ENCODE measurements at places on chromosomes 6 and 20.

- peak; percentile 80 for DNase-seq
These were observed 151.6 kb upstream of the GMDS start for GRCh38 chr6:2396846-2397630.

GRCh38 chr6:128111096-128111495, 210.2 kb upstream of the THEMIS start:
- peak; percentile 56 for DNase-seq

- no peak for DNase-seq
These were observed 3.5 kb upstream of the LAMP5 start for GRCh38 chr20:9510911-9511310.

GRCh38 chr20:53298911-53299310, 294.7 kb downstream of the ZNF217 start:
- no peak for DNase-seq

DNA sequence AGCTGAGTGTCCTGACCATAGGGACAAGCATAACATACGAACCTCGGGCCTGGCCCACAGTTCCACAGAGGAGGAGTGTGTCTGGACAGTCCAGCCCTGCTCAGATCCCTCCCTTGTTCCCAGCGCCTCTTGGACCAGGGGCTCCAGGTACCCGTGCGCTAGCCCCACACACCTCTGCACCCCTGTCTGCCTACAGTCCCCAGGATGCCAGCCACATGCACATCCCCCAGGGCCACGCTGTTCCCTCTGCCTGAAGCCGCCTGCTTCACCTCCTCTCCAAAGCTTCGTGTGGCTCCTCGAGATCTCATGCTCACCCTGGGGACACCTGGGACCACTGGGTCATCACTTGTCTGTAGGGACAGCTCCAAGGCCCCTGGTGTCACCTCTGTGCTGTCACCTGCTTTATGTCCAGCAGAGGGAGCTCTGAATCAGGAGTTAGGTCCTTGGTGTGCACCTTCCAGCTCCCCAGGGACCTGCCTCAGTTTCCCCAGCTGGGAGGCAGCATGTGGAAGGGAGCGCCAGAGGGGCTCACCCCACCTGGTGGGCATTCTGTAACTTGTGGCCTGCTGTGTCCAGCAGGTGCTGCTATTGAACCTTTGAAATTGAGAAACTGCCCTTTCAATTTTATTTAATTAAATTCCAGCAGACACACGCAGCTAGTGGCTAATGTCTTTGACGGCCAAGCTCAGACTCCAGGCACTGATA, 7.3 kb upstream of the YTHDF1 start:
- no peak for DNase-seq

DNA sequence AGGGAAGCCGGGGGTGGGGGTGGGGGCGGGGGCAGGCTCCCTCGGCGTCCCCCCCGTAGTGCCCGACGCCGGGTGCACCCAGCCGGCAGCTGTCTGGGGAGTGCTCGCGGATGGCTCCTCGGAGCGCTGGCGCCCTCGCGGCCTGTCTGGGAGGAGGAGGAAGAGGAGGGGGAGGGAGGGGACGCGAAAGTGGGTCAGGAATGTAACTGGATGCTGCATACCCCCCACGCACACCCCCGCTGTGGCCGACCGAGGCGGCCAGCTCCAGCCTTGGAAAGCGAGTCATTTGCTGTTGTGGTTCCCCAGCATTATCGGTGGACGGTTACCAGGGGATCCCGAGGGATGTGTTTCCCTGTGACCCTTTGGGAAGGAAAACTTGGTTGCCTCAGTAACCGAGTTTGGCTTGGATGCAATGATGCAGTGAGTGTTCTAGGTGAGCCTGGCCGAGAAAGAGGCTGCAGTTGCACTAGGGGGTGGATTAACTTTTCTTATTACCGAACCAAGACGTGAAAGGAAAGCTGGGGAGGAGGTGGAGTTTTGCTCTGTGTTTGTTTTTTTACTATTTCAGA, 55.2 kb upstream of the RREB1 start:
- DNase-seq: peak; percentile 80

- DNase-seq: no peak
These were observed 140.3 kb upstream of the RUNX2 start for GRCh38 chr6:45187836-45188235.

DNA sequence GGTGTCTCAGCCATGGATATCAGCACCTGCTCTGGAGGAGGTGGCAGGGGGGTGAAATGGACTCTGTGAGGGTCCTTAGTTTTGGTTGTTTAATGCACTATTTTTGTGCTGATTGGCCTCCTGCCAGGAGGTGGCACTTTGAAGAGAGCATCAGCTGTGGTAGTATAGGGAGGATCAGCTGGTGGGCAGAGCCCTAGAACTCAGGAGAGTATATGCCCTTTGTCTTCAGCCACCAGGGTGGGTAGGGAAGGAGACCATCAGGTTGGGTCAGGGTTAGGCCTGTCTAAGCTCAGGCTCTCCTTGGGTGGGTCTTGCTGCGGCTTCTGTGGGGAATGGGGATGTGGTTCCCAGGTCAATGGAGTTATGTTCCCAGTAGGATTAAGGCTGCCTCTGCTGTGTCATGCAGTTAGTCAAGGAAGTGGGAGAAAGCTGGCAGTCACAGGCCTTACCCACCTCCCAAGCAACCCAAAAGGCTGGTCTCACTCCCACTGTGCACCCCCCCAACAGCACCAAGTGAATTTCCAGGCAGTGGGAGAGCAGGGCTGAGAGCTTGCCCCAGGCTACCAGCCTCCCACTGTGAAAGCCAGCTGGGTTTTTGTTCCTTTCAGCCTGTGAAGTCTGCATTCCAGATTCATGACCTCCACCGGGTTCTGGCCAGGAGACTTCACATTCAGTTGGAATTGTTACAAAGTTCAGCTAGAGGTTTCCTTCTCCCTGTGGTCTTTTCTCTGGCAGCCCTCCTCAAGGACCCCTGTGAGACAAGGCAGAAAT, 5.7 kb upstream of the OSTM1 start:
- DNase-seq: no peak

DNA sequence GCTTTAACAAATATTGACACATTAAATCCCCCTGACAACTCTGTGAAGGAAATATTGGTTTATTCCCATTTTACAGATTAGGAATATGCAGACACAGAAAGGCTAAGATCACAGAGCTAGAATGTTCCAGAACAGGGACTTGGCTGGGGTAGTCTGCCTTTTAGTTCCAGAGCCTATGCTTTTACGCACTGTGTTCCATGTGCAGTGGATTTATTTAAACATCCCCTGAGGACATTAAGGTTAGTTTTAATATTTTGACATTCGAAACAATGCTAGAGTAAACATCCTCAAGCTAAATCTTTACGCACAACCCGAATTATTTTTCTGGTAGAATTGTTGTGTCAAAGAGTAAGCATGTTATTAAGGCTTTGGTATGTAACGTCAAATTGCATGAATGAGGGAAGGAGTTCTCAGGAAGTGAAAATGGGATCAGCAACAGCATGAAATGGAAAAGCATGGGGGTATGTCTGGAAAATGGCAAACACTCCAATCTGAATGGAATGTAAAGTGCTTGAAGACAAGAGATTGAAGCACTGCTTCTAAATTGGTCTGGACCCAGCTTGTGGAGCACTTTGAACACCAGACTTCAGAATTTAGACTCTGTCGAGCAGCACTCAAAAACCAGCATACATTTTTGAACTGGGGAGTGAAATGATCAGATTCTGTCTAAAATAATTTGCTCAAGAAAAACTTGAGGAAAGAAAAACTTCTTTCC, 429.9 kb downstream of the CD83 start:
- no peak for DNase-seq

DNA sequence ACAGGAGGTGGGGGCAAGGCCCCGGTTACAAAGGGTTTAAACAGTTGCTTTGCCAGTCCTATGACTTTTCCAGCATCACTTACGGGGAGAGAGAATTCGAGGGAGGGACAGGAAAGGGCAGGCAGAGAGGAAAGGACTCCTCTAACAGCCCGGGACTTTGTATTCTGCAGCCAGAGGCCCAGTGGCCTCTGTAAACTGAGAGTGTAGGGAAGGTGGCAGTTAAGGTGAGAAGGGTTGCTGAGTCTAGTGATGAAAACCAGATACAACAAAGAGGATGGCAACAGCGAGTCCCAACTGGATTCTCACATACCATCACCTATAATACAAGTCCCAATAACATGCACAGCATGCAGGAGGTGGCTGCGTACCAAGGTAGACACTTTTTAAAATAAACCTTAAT, 13.5 kb downstream of the PLAGL2 start:
- no peak for DNase-seq

DNA sequence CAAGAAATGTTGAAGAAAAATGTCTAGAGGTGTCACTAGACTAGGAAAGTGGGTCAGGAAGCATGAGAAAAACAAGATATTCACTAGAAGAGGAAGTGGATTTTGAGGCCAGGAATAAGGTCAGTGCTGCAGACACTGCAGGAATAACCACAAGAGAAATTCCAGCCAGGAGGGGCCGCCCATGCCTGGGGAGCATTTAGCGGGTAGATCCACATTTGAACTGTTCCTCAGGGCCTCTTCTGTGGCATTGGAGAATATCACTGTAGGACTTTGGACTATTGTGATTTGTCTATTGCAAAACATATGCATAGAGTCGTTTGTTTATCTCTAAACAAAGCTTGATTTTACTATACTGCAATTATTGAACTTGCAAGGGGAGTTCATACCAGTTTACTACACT, 49.6 kb upstream of the CCDC28A start:
- peak; percentile 69 for DNase-seq

GRCh38 chr20:9306521-9306920, 207.9 kb upstream of the LAMP5 start:
- DNase-seq: no peak

GRCh38 chr6:70210462-70210861, 92.4 kb downstream of the COL9A1 start:
- no peak for DNase-seq

DNA sequence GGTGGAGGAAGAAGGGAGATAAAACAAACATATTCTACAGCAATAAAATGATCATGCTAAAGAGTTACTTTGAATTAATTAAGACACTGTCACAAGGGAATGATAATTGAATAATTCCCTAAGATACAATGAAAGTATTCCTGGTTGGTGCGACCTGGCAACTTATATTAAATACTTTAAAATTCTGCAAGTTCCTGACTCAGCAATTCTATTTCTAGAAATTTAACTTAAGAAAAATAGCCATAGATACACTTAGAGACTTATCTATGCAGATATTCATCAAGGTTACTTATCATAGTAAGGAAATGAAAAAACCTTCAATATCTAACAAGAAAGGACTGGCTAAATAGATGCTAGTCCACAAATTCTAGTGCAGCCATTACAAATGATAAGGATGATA, 156.0 kb downstream of the BACH2 start:
- DNase-seq: no peak

DNA sequence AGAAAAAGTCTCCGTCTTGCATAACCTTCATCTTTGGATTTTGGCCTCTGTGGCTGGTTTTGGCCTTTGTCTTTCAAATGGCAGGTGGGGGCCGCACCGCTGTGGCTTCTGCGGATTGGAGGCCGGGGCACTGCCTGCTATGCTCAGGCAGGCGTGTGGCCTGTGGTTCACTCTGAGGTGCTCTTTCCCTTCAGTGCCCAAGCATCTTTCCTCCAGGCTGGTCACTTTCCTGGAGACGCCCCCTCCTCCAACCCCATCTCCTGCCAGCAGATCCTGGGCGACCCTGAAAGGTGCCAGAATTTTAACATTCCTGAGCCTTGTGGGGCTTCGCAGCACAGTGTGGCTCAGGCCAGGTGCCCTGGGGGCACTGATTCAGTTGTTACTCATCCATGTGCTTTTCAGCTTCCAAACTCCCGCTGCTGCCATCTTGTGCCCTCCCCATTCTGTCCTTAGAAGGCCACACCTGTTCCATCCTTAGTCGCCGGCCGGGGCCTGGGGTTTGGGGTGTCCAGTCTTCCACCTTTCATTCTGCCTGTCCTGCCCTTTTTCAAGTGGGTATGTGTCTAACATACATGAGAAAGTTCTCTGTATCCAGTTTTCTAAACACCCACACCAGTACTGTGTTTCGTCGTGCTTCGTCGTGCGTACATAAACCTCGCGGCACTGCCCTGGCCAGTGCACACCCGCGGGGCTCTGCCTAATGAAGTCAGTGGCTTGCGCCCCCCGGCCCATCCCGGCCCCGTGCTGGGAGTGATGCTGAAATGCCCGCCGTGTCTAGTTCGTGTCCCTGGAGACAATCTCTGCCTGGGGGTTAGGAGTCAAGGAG, 12.1 kb downstream of the SS18L1 start:
- DNase-seq: no peak

GRCh38 chr6:90385759-90386313, 89.2 kb upstream of the BACH2 start:
- DNase-seq: no peak

DNA sequence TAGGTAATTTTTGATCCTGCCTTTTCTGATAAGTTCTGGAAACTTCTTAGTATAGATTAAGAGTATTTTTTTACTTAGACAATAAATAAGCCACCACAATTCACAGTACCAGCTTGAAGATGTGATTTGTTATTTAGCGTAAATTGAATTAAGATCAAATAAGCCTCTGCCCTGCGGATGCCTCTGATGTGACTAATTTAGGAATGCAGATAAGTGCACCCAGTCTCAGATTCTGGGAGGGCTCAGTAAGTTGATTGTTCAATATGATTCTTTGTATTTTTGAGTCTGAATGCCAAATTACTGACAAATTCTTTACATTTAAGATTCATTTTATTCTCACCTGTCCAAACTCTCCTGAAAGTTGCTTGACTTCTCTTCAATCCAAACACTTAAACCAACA, 147.5 kb downstream of the THBS2 start:
- no peak for DNase-seq

DNA sequence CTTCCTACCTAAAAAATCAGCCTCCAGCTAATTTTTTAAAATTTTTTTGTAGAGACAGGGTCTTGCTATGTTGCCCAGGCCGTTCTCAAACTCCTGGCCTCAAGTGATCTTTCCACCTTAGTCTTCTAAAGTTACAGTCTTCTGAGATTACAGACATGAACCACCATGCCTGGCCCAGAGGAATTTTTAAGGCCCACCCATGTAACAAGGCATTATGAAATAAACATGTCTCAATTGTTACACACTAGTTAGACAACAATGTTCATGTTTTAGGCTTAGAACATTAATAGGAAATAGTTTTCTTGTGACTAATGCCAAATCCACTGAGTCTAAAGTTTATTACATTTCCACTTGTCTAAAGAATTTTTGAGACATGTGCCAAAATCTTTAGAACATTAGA, 221.2 kb downstream of the LAMA2 start:
- peak; percentile 39 for DNase-seq

GRCh38 chr6:55182016-55182650, 7.8 kb downstream of the HCRTR2 start:
- no peak for DNase-seq

DNA sequence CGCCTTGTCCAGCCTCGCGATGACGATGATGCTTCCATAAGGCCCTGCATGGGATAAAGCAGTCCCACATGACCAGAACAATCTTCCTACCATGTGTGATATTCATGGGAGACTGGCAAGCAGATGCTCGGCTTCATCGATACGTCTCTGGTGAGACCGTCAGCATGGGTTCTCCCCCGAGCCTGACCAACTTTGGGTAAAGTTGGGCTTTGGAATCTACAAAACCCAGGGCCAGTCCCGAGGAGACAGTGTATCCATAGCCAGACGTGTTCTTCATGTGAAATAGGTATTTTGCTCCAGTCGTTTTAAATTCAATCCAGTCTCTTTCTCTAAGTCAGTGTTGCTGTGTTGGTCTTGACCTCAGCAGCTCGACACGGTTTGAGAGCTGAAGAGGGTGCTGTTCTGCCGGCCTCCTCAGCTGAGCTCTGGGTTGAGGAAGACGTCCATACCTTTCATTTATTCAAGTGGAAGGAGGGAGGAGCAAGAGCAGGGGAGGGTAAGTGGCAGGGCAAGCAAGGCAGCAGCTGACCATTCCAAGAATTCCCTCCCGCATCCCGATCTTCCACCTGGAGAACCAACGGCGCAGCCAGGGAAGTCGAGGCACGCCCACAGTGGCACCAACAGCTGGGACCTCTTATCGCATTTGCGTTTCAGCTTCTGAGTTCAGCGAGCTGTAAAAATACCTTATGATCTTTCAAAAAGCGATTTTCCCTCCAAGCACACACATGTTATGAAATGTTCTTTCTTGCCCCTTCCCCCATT, 64.0 kb upstream of the THBS2 start:
- no peak for DNase-seq

Data from muscle of leg (tissue), 16 donors.